Stimulated activated CD8-positive, alpha-beta memory T cell treated with anti-CD3 and anti-CD28 coated beads, Interleukin-2, amount 100 ng/mL, for 1 hour (primary cell): ENCODE measurements at places on chromosomes 7 and 10.

DNA sequence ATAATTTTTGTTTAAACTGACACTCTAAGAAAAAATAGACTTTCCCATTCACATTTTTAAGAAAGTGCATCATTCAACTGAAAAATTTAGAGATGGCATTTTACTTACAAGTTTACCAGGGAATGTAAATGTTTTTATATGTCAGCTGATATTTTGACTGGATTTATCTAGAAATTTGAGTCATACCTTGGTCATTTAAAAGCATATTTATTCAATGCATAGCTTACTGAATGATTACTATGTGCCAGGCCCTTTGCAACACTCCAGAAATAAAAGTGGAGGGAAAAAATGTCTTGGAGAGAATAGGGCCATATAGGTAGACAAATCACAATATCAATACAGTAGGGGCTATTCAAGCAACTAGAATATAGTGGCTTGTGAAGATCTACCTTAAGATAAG is 98.4 kb upstream of the FAM3C start:
- DNase-seq, result no peak

- DNase-seq, result no peak
Observed at GRCh38 chr7:47631711-47632110, 49.8 kb upstream of the TNS3 start.

DNA sequence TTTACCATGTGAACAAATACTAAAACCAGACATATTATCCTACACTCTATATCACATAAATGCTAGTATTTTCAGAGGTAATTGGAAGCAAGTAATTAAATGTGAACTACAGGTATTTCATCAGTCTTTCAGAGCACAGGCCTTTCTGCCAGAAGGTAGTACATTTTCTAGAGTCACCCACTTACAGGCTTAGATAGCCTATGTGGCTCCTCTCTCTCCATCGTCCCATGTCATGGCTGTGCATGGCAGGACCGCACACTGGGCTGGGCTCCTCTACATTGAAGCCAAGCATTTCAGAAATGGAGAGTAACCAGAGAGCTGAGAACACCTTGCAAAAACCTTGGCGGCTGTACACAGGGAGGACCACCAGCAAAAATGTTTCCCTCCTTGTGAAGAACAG is 49.7 kb downstream of the GFRA1 start:
- no peak for DNase-seq

DNA sequence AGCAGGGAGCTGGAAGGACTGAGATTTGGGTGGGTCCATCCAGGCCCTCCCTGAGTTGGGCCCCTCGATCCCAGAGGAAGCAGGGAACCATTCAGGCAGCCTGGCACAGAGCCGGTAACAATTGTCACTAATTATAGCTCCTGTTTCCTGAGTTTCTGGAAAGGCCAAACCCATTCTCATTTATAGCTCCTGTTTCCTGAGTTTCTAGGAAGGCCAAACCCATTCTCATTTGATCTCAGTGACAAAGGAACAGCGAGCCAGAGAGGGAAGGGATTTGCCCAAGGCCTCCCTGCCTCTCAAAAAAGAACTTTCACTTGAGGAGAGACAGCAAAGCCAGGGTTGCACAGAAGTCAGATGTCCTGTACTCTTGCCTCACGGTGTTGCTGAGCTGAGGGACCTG is 521.9 kb downstream of the TYW1 start:
- DNase-seq, result no peak

- no peak for DNase-seq
Observed at GRCh38 chr7:106139265-106140251, 27.4 kb upstream of the SYPL1 start.

- peak; percentile 94 for DNase-seq
Observed at GRCh38 chr7:876077-876971, at the start of gene GET4. TSS of gene GET4 (plus strand) at chr7:876554. CDS start at chr7:876646, 92 bp downstream.

DNA sequence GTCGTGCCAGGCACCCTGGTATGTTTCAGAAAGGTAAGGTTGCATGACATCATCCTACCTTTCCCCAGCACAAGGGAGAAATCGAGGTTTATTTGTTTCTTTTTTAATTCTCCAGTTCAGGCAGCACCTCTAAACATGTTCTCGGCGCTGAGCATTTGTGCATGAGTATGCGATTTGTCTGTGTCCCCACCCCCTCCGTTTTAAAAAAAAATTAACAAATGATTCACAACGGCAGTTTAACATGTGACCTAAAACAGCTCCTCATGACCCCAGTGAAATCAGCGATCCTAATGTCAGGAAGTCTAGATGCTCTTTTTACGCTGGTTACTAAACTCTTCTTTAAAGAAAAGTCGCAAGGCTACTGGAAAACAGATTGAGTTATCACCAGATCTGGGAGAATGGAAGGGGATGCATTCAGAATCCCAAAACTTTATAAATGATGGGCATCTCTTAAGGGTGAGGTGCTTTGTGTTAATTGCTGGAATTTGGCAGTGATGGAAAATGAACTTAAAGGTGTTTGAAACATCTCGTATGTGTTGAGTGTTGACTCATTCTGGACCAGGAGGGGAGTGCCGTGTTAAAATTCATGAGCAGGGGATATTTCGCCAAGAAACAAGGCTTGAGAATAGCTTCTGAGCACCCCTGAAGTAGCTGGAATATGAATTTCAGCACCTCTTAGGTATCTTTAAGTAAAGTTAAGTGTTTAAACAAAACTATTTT is 106.8 kb upstream of the PDCD4 start:
- no peak for DNase-seq

DNA sequence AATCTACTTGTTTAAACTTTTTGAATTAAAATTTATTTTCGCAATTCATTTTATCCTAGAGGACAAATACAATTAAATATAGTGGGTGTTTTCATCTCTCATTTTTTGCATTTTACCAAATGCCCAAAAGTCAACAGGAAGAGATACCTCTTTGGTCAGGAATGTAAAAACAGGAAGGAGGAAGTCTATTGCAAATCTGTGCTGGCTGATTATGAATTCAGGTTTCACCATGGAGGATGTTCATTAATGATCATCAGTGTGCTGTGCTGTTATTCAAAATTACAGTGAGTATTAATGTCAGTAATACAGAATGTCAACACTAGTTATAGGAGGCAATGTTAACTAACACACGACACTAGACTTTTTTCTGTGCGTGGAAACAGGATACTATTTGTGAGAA is 24.7 kb downstream of the EXOC6 start:
- no peak for DNase-seq

- no peak for DNase-seq
Observed at GRCh38 chr7:159218170-159218569, 73.5 kb upstream of the VIPR2 start.

DNA sequence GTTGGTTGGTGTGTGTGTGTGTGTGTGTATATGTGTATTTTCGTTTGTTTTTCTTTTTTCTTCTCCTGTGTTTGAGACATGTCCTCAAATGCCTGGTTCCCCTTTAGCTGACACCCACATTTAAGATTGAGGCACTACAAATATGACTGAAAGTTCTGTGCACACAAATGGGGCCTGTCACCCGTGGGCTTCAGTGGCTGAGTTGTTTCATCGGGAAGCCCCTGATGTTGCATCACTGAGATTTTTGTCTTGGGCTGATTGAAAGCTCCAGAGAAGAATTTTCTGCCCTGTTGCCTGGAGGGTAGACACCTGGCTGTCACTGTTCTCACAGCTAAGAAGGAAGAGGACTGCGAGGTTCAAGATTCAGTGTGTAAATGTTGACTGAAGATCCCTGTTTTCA is 283.8 kb upstream of the C7orf33 start:
- DNase-seq, result no peak

DNA sequence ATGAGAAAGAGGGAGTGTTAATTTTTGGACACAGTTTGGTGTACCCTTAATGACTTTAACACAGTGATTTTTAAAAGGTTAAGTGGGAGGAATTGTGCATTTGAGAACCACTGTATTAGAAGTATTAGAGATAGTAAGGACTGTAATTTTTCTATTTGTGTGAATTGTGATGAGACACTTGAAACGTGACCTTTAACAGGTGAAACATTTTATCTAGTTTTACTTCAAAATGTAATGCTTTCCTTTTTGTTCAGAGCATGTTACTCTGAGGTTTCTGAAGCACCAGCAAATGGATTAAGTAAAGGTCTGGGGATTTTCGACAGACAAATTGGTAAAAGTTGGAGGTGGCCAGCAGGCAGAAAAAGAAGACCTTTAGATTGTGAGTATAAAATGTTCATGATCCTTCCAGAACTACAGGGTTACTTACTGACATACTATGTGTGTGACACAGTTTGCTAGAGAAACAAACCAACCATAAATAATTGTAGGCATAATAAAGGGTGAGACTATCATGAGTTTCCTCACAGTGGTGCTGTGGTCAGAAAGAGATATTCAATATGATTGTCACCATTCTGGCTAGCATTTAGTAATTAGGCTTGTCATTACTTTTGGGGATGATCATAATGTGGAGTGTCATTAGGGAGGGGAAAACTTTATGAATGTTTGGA is 26.1 kb downstream of the LCOR start:
- DNase-seq, result no peak

GRCh38 chr7:26658389-26659084 is 205.9 kb downstream of the SKAP2 start:
- DNase-seq, result no peak

DNA sequence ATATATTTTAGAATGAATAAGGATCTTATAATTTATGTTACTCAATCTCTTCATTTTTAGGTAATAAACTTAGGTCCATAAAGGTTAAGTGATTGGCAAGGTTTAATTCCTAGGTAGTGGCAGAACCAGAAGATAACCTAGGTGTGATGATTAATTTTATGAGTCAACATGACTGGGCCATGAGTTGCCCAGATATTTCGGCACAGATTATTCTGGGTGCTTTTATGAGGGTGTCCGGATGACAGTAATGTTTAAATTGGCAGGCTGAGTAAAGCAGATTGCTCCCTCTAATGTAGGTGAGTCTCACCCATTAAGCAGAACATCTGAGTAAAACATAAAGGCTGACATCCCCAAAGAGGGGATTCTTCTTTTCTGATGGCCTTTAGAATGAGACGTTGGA is 1349.3 kb upstream of the CELF2 start:
- no peak for DNase-seq

GRCh38 chr7:40489844-40490602 is 355.2 kb downstream of the SUGCT start:
- no peak for DNase-seq

DNA sequence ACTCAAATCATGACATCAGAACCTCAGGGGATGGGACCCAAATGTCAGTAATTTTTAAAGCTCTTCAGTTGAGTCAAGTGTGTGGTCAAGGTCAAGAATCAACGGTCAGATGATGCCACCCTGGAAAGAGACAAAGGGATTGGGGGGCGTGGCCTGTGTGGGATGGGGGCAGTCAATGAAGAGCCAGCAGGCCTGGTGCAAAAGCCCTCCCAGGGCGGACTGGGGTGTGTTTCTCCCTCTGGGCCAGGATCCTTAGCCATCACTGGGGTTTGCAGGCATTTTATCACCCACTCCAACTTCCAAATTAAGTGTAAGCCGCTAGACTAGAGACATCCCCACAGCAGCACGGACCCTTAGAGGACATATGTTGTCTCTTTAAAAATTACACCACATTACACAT is 204.7 kb downstream of the USP6NL start:
- no peak for DNase-seq

- DNase-seq, result no peak
Observed at GRCh38 chr10:4941540-4942330, 21.5 kb upstream of the AKR1C1 start.

- DNase-seq, result no peak
Observed at GRCh38 chr10:128958834-128959690, 508.0 kb upstream of the MGMT start.

DNA sequence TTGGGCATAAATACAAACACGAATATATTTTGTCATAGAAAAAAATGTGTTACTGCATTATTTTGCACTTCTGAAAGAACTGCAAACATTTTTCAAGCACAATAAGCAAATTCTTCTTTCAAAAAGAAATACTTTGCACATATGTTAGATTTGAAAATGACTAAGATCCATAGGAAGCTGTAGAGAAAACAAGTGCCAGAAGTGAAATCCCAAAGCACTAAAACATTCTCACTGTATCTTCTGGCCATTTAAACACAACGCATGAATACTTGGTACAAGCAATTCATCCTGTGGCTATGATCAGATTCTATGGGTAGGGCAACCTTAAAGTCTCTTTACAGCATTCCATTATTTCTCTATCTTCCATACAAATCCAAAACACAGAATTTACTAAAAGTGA is 225.4 kb upstream of the IMMP2L start:
- DNase-seq, result no peak

DNA sequence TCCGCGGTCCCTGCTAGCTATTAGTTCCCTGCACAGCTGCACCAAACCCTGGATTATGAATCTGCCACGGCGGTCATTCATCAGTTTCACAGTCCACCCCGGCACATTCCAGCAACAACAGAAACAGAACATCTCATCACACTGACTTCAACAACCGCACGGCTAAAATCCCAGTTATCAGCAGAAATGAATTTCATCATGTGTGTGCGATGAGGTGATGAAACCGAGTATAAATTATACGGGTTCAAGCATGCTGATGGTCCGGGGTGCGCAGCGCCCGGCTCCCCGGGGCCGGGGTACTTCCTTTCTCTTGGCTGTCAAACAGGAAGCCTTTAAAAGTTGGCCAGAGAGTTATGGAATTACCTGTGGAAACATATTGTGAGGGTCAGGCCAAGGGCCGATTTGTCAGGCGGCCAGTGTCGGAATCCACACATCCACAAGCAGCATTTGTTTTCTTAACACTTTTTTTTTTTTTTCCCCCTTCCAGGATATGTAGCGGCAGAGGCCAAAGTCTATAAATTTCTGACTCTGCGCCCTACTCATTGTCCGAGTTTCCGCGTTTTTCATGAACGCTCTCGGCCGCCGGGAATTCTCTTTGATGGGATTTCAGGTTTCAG is 420.9 kb upstream of the MGMT start:
- DNase-seq, result no peak

GRCh38 chr10:72625276-72625607 is 637 bp downstream of the MICU1 start:
- no peak for DNase-seq

GRCh38 chr10:52313933-52314821 is at the start of gene DKK1:
TSS of gene DKK1 (plus strand) at chr10:52314281. CDS start at chr10:52314435, 154 bp downstream.
- no peak for DNase-seq

- DNase-seq, result no peak
Observed at GRCh38 chr7:114937446-114937845, 15.6 kb downstream of the MDFIC start.

DNA sequence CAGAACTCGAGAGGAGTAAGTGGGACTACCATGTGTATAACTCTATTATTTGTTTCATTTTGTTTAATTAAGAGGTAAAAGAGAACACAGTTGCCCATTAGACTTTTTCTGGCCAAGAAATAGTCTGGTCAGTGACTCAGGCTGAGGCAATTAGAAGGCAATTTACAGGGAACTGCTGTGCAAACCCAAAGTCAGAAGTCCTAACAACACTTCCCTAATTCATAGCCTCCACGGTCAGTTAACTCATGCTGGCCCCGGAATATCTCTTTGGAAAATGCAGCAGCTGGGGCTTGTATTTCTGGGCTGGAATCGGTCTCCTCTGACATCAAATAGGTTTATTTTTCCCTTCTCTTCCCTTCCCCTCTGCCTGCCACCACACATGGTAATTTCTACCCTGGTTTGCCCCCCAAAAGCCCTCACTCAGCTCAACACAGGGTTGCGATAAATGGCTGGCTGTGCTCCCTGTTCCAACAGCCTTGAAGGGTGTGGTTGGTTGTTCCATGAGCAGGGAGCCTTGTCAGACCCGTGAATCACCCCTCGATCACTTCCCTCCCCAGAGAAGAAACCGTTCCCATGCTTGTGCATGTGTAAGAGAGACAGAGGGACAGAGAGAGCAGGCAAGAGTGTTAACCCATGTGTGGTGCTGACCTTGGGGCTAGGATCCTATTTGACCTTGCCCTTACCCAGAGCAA is 5.3 kb downstream of the SH3PXD2A start:
- no peak for DNase-seq

- no peak for DNase-seq
Observed at GRCh38 chr10:63286754-63287264, 153.7 kb downstream of the NRBF2 start.
